ENCODE measurements at places on chromosomes 7 and 10.

- DNase-seq, result no peak
Observed at GRCh38 chr10:423178-423577, 266.3 kb downstream of the DIP2C start.

GRCh38 chr7:46810986-46811385, 770.9 kb downstream of the TNS3 start:
- no peak for DNase-seq

- DNase-seq, result no peak
Observed at GRCh38 chr10:53045315-53045714, 272.7 kb upstream of the MBL2 start.

- DNase-seq, result no peak
Observed at GRCh38 chr7:137975221-137975620, 26.7 kb downstream of the CREB3L2 start.

GRCh38 chr7:116269466-116269865, 59.1 kb downstream of the TES start:
- no peak for DNase-seq

- no peak for DNase-seq
Observed at GRCh38 chr10:73229567-73229966, 17.5 kb downstream of the DNAJC9 start.

- DNase-seq, result no peak
Observed at GRCh38 chr10:71176661-71177060, 35.7 kb upstream of the UNC5B start.

DNA sequence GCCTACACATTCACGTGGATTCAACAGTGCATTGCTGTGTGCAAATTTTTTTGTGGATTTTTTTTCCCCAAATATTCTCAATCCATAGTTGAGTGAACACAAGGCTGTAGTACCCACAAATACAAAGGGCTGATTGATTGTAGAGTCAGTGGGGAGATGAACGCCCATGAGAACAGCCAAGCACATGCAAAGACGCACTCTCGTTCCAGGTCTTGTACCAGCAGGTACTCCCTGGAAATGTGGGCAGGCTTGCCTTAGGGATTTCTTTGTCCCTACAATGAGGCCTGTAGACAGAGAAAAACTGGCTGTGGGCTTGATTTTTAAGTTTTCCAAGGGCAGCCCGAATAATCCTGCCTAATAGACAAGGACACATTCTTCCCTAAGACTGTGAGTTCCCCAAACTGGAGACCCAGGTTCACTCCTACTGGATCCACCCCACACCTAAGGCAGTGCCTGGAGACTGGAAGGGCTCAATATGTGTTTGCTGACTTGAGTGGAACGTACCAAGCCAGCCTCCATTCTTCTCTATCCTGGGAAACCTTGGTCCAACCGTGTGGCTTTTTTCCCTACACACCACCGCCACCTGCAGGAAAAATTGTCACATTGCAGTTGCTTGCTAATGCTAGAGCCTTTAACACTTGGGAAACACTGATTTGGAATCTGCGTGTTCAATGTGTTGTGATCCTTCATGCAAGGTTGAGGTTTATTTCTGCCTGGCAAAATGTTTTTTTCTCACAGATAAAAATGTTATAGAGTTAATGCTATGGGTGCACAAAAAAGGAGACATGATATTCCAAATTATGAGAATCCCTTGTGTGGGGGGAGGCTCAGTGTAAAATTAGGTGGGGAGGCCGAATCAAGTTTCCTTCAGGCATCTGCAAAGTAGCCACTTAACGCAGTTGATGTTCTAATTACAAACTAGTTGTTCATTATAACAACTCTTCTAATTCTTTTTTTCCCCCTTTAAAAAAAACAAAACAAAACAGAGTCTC, 49.3 kb downstream of the PPP1R17 start:
- DNase-seq, result no peak

DNA sequence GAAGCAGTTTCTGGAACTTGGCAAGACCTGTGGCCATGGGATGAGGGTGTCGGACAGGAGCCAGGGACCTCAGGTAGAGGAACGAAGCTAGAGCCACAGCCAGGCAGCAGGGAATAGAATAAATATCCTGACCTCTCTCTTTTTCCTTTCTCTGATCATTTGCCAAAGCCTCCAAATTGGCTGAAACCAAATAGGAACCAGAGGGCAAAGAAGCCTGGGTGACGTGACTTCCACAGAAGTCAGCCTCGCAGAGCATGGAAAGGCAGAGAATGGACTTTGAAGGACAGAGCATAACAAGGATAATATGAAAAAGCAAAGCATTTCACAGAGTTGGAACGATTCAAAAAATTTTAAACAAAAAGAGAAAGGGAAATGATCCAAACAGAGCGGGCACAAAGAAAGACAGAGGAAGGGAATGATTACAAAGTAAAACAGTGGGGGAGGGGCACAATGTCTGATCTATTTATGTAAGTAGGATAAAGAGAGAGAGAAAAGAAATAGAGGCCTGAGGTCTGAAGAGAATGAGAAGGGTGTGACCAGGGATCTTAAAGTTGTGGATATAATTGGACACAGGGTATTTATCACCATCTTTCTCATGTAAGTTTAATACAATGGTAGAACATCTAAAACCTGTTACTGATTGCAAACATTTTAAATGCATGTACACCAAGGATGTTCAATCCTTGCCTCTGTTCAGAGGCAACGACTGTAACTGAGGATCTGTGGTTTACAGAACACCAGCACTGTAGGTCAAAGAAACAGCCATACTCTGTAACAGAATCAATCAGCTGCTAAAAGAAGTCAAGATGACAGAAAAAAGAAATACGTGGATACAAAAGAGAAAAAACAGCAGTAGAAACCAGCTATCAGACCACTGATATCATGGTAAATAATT, 4.5 kb upstream of the ZEB1 start:
- no peak for DNase-seq

DNA sequence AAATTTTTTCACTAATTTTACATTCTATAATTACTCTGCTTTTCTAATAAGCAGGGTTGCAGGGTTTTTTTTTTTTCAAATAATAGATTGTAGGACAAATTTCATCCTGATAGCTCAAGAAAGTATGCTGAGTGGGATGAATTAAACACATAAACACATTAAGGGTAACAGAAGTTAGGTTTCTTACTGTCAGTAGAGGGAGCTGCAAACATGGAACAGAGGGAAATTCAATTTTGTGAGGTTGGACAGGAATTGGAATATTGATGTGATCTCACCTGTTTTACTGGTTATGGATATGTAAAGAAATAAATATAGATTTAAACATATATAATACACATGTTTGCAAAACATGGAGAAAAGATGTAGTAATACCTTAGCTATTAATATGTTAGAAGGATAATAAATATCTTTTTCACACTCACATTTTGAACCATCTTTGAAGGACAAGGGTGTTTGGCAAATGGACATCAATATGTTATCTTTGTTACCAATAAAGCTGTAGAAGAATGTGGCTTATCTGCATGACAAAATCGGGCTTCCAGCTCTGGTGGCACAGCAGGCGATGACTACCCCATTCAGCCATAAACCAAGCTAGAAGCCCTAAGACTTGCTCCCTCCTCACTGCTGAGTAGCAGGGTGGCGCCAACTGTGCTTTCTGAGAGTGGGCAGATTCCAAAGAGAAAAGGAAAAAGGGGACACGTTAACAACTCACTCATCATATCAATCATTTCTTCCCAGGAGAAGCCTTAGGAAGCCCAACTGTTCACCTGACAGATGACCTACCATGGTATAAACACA, 1257.4 kb downstream of the GATA3 start:
- DNase-seq, result no peak

DNA sequence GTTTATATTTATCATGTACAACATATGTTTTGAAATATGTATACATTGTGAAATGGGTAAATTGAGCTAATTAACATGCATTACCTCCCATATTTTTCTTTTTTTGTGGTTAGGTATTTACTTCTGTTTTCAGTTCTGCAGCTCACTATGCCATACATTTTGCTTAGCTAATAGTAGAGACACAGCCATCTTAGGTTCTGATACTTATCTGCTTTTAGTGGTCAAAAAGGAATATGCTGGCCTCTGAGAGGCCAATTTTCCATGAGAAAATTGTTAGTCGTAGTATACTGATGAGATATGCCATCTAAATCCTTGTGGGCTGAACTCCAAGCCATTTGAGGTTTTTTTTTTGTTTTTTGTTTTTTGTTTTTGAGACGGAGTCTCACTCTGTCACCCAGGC, 31.0 kb downstream of the SGPL1 start:
- DNase-seq, result no peak

GRCh38 chr10:7317786-7318446, 92.9 kb downstream of the SFMBT2 start:
- DNase-seq, result no peak

- no peak for DNase-seq
Observed at GRCh38 chr7:96244244-96244991, 77.5 kb downstream of the SLC25A13 start.

GRCh38 chr7:85215098-85215497, 28.2 kb upstream of the SEMA3D start:
- no peak for DNase-seq

- no peak for DNase-seq
Observed at GRCh38 chr7:157032128-157032527, 21.7 kb upstream of the MNX1 start.

DNA sequence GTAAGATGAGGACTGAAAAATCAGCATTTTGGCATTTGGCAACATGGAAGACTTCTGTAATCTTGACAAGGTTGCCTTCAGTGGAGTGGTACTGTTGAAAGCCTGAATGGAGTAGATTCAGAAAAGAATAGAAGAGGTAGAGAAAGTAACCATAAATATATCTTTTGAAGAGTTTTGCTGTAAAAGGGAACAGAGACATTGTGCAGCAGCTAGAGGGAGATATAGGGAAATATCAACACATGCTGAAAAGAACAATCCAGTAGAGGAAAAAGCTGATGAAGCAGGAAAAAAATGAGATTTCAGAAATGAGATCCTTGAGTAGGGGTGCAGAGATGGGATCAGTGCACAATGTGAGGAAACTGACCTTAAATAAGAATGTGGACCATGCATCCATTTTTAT, 60.0 kb downstream of the RAPGEF5 start:
- no peak for DNase-seq

DNA sequence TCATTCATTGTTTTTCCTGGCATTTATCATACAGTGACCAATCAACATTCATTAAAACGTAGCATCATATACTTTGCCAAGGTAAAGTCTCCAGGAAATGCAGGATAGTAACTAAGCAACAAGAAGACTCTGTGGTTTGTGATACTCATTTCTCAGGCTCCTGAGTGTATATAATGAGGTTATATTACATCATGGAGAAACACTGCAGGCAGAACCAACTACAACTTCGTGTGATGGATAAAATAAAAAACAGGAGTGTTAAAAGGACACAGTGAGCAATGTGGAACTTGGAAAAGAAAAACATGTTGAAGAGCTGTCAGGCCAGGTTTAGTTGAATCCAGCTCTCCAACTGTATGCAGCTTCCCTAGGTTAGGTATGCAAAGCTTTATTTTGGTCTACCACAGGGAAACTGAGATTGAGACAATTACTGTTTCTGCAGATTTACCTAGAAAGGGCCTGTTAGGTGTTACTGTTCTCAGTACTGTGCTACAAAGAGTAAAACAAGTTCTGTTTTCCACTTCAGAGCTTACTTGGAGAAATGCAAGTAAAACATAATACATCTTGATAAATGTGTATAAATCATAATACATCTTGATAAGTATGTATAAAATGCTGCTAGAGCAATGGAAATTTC, 7.8 kb upstream of the CCNY start:
- no peak for DNase-seq

DNA sequence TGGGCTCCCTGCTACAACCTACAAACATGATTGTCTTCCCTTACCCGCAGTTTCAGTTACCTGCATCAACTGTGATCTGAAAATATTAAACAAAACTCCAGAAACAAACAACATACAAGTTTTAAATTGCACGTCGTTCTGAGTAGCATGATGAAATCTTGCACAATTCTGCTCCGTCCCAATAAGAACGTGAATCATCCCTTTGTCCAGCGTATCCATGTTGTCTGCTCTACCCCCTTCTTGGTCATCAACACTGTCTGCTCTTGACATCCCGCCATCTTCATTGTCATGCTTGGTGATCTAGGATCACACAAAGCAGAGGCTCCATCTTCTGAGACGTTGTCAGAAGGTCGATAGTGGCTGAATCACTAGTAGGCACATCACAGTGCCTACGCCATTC, 53.9 kb downstream of the ACADSB start:
- no peak for DNase-seq

DNA sequence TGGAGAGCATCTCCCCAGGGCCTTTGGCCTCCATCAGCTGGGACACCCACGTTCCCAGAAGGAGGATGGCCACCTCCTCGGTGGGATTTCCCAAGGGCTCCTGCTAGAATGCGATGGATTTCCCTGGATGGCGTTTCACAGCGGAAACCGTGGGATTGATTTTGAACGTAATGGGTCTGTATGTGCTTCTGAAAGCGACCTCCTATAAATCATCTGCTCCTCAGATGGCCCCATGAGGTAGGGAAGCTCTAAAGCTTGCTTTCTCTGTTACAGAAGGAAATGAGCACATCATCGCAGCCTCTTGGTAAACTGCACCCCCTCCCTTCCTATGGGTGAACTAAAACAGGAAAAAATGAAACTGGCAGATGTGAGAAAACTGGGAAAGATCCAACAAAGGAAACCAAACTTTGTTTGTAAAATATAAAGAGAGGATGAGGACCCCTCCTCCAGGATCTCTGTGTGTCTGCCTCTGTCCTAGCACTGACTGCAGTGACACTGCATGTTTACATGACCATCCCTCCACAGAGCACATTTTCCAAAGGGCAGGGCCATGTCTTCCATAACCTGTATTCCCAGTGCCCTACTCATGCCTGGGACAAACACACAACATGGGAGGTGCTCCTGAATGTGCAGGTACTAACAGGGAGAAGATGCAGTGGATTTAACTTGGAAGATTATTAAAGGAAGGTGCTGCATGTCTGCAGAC, 57.6 kb downstream of the LYZL1 start:
- no peak for DNase-seq
